ENCODE measurements at places on chromosomes 2 and 18.
A peak's percentile ranks its signal among the peaks of the same experiment; 100 is the strongest.

DNA sequence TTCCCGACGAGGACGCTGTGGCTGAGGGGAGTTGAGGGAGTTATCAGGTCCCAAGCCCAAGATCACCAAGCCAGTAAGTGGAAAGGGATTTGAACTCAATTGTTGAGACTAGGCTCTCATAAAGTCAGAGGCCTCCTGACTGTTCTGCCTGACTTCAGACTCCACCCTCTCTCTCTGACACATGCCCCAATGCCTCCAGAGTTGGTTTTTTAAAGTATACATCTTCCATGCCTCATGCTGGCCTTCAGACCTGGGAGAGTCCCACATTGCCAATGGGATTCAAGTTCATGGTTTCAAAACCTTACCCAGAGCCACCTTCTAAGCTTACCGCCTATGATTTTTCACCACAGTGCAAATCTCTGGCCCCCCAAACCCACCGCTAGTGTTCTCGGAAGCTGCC lies 100.8 kb downstream of the RTN4 start:
- no peak for DNase-seq

- DNase-seq, result no peak
Measured at GRCh38 chr2:14424478-14425390, 207.8 kb upstream of the LRATD1 start.

DNA sequence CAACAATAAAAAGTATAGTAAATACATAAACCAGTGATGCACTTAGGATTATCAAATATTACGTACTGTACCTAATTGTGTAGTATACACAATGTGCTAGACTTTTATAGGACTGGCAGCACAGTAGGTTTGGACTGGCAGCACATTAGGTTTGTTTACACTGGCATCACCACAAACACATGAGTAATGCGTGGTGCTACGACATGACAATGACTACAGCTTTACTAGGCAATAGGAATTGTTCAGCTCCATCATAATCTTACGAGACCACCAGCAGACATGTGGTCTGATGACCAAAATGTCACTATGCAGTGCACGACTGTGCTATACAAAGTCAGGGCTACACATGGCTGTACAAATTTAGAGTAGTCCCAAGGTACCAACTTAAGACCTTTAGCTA lies 2.3 kb downstream of the MBOAT2 start:
- DNase-seq, result peak; percentile 66

- DNase-seq, result peak; percentile 56
Measured at GRCh38 chr2:16522031-16522831, 143.4 kb downstream of the CYRIA start.

DNA sequence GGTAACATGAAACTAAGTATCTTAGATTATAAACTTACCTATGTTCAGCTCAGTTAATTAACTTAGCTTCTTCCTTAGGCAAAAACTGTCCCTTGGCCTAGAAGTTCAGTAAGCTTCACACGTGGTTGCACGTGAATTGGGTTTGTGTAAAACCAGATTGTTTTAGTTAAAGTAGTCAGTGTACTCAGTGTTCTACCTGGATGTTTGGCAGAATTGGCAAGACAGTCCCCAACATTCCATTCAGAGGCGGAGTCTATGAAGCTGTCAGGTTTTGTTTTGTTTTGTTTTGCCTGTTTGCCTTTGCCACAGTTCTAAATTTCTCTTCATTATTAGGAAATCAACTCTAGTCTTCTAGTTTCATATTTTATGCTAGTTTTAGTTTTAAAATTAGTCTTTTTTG lies 105.3 kb upstream of the ZEB2 start:
- no peak for DNase-seq

GRCh38 chr2:136305517-136306192 lies 187.7 kb upstream of the CXCR4 start:
- peak; percentile 35 for DNase-seq

DNA sequence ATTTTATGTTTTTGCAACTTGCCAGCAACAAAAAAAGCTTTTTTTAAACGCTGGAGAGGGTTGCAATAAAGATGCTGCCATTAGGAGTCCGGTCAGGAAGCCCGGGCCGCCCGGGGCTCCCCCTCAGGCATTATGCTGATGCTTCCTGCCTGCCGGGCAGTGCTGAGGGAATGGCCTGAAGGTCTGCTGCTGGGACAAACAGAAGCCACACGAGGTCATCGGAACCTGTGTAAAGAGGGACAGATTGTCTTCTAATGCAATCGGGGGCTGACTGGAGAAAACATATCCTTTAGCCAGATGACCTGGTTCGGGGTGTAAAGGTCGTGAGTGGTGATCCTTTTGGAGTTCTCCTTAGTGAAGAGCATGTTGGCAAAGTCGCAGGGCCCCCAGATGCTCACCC lies 2.3 kb downstream of the IMPA2 start:
- DNase-seq, result no peak

GRCh38 chr2:127573298-127573697 lies 37.8 kb downstream of the MYO7B start:
- DNase-seq, result no peak

DNA sequence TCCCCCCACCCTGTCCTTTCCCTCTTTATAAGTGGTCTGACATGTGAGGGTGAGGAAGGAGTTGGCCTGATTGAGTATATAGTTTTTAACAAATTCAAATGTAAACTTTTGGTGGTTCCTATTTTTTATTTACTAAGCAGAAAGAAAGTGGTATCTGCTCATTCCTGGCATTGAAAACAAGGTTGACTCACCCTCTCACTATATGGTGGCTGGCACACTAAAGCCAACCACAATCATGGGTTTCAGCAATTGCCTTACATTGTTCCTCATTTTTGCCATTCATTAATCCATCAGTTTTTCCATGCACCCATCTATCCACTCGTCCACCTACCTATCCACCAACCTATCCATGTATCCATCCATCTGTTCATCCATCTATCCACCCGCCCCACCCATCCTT lies 75.4 kb upstream of the IGFBP5 start:
- no peak for DNase-seq

- DNase-seq, result no peak
Measured at GRCh38 chr2:66521291-66521922, 86.5 kb downstream of the MEIS1 start.

GRCh38 chr2:64233376-64233922 lies 89.2 kb upstream of the PELI1 start:
- DNase-seq, result no peak

DNA sequence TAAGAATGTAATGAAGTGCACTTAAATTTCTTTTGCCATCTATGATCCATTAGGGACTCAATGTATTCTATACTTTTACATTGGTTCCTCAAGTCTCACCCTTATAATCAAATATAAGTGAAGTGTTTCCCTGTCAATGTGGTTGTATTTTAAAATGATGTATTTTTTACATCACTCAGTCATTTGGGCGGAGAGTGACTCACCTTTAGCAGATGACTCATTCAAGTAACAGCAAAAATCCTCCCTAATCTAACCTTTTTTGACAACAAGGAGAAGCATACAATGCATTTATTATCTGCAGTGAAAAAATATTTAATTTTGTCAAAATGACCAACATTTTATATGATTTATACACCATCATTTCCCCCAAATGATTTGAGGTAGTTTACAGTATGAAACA lies 94.4 kb downstream of the FANCL start:
- DNase-seq, result peak; percentile 42

DNA sequence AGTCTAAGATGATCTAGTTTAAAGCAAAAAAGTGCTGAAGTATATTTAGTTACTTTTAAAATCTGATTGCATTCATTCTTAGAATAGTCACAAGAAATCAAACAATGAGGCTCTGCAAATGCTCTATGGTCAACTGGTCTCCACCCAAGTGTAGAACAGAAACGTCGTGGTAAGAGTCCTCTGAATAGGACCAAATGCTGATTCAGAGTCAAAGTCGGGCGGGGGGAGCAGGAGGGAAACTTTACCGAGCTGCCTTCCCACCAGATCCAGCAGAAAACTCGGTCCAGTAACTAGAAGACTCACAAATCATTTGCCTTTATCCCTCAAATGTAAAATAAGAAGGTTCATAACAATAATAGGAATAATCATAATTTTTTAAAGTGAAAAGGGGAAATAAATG lies 46.2 kb upstream of the PXDN start:
- no peak for DNase-seq

DNA sequence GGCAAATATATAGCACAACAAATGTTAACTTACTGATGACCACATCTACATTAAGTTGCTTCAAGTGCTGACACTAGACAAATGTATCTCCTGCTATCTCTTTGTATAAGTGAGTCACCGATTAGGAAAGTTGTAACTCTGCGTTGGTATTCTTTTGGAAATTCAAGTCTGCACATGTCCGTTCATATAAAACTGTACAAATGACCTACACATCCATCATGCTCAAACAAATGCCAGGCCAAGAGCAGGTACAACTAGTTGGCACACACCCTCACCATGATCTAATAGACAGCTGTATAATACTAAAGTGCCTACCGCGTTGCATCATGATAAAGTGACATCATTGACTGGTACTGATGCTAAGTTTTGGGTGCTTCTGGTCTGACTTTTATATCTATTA lies 141.1 kb downstream of the RBMS1 start:
- no peak for DNase-seq

GRCh38 chr2:240846873-240847595 lies 21.6 kb upstream of the AGXT start:
- no peak for DNase-seq

DNA sequence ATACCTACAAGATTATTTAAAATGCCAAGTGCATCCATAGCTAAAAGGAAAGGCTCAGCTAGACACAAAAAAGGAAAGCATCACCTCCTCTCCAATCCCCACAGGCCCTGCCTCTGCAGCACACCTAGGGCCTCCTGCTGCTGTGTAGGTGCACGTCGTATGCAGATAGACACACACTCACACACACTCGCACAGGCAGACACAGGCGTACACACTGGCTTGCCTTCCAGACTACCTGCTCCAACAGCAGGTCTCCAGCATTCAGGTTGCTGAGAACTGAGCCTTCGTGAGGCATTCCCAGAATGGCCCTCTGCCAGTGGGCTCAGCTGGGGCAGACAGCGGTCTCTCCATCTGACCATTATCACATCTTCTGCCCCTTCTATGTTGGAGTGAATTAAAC lies 35.3 kb upstream of the FRZB start:
- no peak for DNase-seq

DNA sequence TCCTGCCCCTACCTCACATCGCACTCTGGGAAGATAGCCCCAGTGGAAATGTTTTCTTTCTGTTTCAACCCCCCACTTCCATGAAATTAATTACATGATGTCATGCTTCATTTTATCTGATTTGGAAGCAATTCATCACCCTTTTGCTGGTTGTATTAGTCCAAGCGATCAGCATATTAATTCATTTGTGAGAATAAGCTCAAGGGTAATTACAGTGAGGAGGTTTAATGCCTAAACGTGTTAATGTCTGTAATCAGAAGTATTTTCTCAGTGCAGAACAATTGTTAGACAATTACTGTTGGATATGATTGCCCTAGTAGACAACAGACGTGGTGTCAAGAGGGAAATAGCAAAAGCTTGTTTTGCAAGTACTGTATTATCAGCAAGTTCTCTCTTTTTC lies 746.3 kb downstream of the CPS1 start:
- no peak for DNase-seq

GRCh38 chr2:111983478-111984212 lies 71.4 kb upstream of the TMEM87B start:
- DNase-seq, result peak; percentile 14

DNA sequence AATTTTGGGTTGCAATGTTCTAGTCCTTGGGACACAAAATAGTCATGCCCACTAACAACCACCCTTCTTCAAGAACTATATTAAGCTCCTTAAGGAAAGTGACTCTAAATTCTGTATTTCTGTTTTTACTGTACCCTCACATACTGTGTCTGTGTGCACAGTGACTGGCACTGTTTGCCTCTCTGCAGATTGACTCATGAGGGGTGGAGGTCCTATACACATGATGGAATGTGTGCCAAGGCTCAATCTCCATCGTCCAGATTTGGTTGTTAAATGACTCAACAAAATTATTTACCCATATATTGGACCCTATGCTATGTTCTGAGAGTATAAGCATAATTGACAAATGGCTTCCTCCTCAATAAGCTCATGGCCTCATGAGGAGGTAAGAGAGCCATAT lies 126.6 kb upstream of the CWC22 start:
- no peak for DNase-seq

DNA sequence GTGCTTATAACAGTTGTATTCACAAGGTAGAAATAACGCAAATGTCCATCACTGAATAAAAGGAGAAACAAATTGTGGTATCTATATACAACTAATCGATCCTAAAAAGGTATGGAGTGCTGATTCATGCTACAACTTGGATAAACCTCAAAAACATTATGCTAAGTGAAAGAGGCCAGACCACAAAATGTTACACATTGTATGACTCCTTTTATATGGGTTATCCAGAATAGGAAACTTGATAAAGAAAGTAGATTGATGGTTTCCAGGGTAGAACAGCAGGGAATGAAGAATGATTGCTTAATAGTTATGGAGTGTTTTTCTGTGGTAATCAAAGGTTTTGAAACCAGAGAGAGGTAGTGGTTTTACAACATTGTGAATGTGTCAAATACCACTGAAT lies 432.2 kb upstream of the TRIB2 start:
- peak; percentile 49 for DNase-seq

DNA sequence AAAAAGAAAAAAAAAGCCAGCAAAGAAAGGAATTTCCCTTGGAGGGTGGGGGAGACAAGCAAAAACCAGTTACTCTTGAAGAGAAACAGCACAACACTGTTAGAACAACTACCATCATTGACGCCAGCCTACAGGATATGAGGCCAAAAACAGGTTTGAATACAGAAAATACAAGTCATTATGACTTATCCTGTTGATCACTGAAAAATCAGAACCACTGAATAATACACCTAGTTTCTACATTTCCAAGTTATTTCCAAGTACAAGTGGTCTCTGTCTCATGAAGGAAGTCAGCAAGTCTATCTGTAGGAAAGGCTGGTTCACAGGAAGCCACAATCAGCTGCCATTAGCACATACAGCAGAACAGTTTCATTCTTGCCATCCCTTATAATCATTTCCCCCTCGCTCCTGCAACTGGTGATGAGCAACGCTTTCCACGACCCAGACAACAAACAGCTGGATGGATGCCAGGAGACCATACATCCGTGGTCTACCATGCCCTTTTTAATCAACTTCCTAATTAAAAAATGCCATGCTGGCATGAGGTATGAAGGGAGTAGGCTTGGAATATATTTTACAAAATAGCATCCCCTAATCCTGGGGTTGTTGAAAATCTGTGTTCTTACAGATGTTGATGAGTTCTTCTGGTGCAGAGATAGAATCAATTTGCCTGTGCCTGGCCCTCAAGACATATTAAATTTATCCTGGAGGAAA lies 10.4 kb downstream of the MYT1L start:
- no peak for DNase-seq

GRCh38 chr18:63342206-63342605 lies 22.6 kb upstream of the BCL2 start:
- peak; percentile 32 for DNase-seq

DNA sequence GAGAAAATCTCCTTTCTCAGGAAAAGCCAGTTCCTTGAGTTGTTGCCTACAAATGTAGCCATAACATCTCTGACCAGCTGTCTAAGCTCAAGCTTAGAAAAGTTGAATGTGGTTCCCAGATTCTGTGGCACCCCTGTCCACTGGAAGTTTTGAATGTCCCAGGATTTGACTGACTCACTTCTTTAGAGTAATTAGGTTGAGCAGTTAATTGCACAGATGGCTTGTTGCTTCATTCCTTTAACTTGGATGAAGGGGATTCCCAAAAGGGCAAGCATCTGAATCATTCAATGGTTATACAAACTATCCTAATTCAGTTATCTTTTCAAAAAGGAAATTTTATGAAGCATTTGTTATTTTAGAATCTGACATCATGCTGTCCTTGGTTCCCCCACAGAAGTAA lies 374.7 kb downstream of the LNPK start:
- DNase-seq, result peak; percentile 63

- DNase-seq, result no peak
Measured at GRCh38 chr2:104793966-104794365, 59.9 kb upstream of the POU3F3 start.

- DNase-seq, result no peak
Measured at GRCh38 chr2:55136138-55136541, 85.9 kb upstream of the RTN4 start.
